ENCODE measurements at places on chromosomes 16 and 17.

GRCh38 chr16:82715833-82716232 lies 89.1 kb downstream of the CDH13 start:
- no peak for DNase-seq

GRCh38 chr16:17691899-17692176 lies 221.1 kb upstream of the XYLT1 start:
- no peak for DNase-seq

GRCh38 chr17:69593716-69594115 lies 179.2 kb downstream of the MAP2K6 start:
- no peak for DNase-seq

DNA sequence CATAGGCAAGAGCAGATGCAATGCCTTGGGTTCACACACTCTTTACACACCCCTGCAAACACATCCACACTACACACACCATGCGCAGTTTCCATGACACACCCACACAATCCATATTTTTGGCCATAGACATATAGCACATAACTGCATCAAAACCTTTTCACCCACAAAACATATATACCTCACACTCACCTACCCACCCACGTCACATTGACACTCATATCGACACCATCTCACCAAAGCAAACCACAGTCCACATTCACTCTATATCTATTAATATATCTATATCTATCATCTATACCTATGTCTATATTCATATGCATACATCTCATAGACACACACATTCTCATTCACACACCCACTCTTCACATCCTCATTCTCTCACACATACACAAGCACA lies 246.9 kb downstream of the SHISA9 start:
- DNase-seq: no peak

DNA sequence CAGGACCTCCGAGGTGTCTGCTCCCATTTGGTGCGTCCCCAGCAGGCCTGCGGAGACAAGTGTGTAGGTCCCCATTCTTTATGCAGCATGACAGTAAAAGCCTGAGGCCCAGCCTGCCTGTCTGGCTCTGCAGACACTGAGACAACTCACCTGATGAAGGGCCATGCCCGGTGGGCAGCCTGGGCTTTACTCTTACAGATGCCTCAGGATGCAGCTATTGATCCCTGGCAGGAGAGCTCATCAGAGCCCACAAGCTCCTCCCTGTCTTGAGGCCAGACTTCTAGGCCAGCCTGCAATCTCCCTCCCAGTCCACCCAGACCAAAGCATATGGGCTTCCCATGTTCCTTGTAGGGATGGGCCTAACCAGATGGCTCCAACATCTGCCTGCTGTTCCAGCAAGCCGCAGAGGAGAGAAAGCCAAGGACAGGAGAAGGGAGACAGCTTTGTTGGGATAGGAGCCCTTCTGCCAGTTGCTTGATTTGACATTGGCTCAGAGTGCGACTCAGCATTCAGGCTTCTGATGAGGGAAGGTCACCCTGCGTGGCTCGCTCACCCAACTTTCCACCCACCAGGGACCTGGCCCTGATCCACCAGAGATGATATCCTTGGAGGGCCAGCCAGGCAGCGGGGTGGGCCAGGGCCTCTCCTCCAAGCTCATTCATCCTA lies 87.5 kb downstream of the SOCS1 start:
- no peak for DNase-seq

GRCh38 chr17:78767806-78768205 lies 14.3 kb downstream of the CYTH1 start:
- DNase-seq: no peak

DNA sequence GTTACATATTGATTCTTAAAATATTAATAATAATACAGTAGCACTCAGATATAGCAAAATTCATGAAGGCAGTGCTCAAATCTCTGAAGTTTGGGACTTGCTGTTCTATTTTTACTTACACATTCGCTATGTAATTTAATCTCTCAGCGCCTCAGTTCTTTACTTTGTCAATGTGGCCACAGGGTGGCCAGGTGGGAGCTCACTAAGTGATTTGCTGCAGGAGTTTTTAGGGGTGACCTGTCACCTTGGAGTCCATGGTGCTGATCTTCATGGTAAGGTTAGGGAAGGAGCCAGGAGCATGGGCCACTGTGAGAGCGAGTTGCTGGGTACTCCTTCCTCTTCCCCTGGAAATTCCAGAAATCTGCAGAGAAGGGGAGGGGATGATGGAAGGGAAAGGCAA lies 28.1 kb downstream of the VWA3A start:
- DNase-seq: no peak

DNA sequence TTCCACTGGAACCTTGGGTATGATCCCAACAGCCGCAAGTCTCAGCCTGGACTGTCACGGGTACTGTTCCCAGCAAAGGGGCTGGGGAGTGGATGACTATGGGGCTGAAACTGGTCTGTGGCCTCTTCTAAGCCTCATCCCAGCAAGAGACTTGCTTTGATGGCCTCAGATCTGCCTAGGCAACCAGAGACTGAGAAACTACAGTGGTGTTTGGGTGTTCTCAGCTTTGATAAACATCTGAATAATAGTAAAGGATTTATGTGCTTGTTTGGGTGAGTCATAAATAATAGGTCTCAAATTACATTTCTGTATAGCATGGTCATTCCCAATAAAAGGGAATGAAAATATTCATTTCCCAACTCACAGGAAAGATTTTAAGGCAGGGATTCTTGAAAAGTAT lies 30.2 kb upstream of the ULK2 start:
- DNase-seq: no peak

DNA sequence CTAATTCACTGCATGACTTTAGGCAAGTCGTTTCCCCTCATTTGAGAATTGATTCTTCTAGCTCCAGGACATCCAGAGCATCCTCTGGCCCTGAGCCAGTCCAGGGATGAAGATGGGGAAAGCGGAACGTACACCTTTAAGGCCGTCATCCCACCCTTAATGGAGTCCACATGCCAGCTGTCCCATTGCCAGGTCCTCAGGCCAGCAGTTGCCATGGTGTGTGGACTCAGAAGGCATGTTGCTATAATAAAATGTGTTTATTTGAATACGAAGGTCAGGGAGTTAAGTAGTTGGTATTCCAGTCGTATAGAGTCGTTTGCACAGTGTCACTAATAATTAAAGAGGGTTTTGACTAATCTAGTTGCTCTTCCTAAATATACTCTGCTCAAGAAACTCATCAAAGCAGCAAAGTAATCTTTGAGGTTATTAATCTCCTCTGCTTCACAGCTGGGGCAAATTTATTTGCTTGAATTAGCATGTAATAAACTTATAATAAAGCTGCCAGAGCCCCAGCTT lies 30.4 kb downstream of the CCDC182 start:
- no peak for DNase-seq

GRCh38 chr17:38564869-38565268 lies 40.9 kb downstream of the SRCIN1 start:
- DNase-seq: no peak

- no peak for DNase-seq
Observed at GRCh38 chr17:38730526-38731379, 612 bp downstream of the CISD3 start.

- DNase-seq: no peak
Observed at GRCh38 chr17:57544401-57544800, 200.7 kb downstream of the CCDC182 start.

DNA sequence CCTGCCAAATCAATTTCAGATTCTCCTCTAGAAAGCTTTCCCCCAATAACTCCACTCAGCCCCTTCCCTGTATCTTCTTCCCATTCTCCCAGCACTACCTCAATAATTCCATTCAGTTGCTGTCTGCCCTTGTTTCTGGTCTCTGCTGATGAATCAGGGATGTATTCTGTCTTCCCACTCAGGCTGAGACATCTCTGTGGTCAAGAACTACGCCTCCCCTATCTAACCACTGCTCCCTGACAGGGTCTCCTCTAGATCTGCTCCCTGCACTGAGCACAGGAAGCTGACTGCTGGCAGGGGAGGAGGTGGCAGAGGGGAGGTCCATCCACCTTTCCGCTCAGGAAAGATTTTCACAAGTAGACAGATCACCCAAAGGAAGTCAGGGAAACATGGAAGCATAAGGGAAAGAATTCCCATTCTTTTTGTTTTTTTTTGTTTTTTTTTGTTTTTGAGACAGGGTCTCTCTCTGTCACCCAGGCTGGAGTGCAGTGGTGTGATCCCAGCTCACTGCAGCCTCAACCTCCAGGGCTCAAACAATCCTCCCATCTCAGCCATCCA lies 16.9 kb upstream of the SP2 start:
- no peak for DNase-seq

- DNase-seq: peak; percentile 11
Observed at GRCh38 chr17:17682293-17682736, 1.1 kb downstream of the RAI1 start.

- no peak for DNase-seq
Observed at GRCh38 chr17:62715882-62716390, 88.5 kb downstream of the MRC2 start.

DNA sequence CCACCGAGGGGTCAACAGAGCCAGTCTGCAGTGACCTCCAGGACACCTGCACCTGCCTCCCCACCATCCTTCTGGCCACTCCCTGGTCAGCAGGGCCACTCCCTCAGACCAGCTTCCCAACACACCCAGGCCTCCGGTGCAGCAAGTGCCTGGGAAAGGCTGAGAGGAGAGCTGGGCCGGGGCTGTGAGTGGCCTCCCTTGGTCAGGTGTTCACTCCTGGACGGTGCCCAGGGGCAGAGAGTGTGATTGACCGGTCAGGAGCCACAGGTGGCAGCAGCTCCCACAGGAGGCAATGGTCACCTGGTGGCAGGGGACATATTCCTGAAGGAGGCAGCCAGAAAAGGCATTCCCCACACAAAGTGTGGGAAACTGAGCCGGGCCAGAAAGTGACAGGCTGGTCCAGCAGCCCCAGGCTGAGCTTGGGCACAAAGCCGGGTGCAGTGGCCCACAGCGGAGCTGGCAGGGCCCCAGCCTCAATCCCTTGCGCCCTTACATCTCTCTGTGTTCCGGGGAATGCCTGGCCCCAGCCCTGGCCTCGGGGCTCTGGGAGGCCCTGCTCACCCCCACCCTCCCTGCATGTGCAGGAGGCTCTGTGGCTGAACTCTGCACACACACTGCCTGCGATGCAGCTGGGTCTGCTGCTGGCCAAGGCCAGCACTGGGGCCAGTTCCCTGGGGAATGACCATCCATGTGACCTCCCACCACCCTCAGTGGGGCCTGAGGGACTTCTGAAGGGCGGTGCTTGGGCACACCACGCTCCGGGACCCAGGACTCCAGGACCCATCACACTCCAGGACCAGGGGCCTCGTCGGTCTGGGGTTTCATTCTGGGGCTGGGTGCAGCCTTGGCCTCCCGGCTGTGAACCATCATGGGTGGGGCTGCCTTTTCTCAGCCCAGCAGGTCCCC lies 1.2 kb upstream of the C17orf99 start:
- DNase-seq: no peak

DNA sequence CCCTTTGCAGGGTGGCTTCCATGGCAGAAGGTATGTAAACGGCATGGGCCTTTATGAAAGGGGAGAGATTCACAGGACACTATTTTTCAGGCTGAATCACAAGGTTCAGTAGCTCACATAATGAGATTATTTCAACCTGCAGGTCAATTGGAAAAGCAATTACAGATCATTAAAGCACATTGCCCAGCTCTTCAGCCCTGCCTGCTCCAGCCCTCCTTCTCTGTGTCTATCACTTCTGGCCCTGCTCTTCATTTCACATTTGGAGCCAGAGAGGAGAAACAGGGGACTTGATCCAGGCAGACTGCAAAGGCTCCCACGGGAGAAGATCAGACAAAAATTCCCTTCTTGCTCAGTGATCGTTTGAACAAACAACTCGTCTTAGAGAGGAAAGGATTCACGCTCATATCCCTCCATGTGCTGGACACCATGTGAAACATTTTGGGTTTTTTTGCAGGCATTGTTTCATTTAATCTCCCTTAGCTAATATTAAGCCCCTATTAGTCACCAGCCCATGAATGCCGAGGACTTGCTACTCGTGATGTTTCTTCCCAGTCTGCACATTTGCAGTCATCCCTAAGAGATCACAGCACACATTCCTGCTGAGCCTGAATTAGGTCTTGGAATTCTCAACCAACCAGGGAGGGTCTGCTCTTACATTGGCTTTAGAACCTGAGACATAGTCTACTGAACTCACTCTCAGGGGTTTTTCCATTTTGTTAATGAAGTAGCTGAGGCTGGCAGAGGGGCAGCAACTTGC lies 443.9 kb upstream of the CCL2 start:
- DNase-seq: no peak

DNA sequence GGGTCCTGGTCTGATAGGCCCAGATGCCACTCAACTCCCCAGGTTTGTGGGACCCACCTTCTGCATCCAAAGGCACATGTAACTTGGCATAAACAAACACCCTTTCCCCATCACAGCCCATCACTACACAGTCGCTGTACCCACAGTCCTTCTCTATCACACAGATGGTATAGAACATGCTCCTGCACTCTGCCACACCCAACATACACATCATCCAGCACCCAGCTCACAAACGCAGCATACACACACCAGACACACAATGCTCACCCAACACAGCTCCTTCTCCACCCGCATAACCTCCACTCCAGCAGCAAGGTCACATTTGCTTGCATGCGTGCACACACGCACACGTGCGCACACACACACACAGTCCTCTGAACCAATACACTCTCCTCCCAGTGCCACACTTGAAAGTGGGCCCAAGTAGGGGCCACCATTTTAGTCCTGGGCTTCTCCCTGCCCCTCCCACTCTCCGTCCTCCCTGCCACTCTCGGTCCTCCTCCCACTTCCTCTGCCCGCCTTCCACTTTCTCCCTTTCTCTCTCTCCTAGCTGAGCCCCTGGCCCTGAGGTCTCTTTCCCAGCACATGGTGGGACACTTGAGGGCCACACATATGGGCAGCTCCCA lies 8.5 kb upstream of the TMEM92 start:
- DNase-seq: no peak

DNA sequence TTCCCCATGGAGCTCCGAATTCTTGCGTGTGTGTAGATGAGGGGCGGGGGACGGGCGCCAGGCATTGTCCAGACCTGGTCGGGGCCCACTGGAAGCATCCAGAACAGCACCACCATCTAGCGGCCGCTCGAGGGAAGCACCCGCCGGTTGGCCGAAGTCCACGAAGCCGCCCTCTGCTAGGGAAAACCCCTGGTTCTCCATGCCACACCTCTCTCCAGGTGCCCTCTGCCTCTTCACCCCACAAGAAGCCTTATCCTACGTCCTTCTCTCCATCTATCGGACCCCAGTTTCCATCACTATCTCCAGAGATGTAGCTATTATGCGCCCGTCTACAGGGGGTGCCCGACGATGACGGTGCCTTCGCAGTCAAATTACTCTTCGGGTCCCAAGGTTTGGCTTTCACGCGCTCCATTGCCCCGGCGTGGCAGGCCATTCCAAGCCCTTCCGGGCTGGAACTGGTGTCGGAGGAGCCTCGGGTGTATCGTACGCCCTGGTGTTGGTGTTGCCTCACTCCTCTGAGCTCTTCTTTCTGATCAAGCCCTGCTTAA lies 617 bp upstream of the SENP3 start:
- DNase-seq: peak; percentile 70

- DNase-seq: no peak
Observed at GRCh38 chr16:81600275-81600674, 155.7 kb downstream of the CMIP start.

- no peak for DNase-seq
Observed at GRCh38 chr17:20706751-20707373, 127.3 kb downstream of the CDRT15L2 start.
